ENCODE measurements at places on chromosomes 1 and 21.
A peak's percentile ranks its signal among the peaks of the same experiment; 100 is the strongest.

- no peak for DNase-seq
Measured at GRCh38 chr1:114315631-114316030, 162.0 kb upstream of the SYT6 start.

DNA sequence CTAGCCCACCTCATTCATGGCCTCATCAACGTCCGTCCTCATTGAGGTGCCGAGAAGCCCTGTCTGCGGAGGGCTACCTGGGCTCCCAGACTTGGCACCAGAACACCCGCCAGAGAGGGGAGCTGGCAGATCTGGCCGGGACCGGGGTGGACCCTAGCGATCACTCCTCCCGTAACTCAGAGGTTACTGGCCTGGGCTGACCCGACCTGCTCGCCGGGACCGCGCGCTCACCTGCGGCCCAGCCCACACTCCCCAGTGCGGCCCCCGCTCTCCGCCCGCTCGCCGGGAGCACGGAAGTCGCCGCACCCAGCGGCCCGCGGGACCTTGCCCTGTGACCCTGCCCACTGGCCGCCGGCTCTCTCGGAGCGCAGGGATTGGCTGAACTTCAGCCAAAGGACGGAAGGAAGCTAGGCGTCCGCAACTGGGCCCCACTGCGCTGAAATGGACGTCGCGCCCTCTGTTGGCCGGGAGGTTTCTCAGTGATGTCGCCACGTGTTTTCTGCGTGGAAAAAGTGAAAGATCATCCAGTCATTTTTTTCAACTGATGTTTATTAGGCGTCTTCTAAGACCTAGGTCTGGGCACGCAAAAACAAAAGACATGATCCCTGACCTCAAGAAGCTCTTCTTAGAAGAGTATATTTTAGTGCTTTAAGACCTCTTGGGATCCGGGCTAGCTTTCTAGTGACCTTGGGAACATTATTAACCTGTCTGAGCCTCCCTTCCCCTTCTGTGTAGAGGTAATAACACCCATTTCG, at the start of gene SMIM12:
TSS of gene SMIM12 (minus strand) at position 304 of the 755 bp plus-strand sequence. CDS start 3,772 bp downstream, outside the sequence.
- DNase-seq, result peak; percentile 92

- DNase-seq, result peak; percentile 67
Measured at GRCh38 chr1:201714542-201715329, 114.2 kb upstream of the IPO9 start.

- DNase-seq, result no peak
Measured at GRCh38 chr1:64133036-64133435, 70.4 kb upstream of the UBE2U start.

- DNase-seq, result no peak
Measured at GRCh38 chr1:64744492-64745180, at the start of gene RAVER2. Gene RAVER2, plus strand, starts transcription at chr1:64745075. Its CDS starts 98 bp downstream, at chr1:64745173.

DNA sequence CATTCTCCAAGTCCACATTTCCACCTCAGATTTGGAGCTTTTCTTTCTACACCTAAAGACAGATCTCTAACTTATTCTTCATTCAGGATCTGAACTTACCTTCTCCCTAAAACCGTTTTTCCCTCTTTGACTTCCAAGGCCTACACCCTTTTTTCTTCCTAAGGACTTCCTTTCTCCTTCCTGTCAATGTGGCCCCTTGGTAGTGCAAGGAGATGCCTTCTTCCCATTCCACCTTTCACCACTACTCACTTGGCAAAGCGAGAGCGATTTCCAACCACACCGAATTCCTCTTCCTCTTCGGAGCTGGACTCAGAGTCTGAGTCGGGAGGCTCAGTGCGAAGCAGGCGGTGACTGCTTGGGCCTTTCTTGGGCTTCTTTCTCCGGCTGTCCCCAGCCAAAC, 1.3 kb downstream of the EFCAB14 start:
- no peak for DNase-seq

- no peak for DNase-seq
Measured at GRCh38 chr1:57017200-57017599, 51.4 kb upstream of the C8B start.

- DNase-seq, result no peak
Measured at GRCh38 chr1:153100245-153100644, 5.9 kb upstream of the SPRR2E start.
